ENCODE measurements at places on chromosomes 16 and 17.
A peak's percentile ranks its signal among the peaks of the same experiment; 100 is the strongest.

- peak; percentile 24 for DNase-seq
Measured at GRCh38 chr16:53949715-53950410, 245.9 kb downstream of the FTO start.

DNA sequence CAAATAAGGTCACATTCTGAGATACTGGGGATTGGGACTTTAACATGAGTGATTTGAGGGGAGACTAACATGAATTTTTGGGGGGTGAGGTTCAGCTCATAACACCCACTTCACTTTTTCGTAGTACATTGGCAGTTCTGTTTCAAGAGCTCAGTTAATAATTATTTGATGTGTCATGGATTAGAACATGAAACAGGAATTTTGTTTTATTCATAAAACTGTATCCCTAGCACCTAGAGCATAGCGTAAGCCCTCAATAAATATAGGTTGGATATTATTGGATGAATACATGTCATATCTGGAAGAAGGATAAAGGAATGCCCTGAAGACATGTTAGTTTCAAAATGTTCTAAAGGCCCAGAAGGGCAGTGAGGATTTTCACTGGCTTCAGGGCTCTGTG is 119.8 kb downstream of the PRKCA start:
- no peak for DNase-seq

DNA sequence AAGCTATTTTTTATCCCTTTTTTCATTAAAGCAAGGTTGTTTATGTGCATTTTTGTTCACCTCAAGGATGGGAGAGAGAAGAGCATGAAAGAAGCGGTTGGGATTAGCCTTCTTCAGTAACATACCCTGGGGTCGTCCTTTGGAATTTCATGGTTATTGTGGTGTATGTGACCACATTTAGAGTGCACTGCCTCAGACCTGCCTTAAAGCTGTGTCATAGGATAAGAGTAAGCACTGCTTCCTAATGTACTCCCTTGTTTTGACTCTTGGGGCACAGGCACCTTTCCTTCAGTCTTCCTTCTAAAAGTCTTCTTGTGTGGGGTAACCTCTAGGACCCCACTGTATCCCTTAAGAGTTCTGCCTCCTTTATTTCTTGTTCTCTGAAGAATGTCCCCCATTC is 28.9 kb downstream of the TNRC6A start:
- DNase-seq: no peak

DNA sequence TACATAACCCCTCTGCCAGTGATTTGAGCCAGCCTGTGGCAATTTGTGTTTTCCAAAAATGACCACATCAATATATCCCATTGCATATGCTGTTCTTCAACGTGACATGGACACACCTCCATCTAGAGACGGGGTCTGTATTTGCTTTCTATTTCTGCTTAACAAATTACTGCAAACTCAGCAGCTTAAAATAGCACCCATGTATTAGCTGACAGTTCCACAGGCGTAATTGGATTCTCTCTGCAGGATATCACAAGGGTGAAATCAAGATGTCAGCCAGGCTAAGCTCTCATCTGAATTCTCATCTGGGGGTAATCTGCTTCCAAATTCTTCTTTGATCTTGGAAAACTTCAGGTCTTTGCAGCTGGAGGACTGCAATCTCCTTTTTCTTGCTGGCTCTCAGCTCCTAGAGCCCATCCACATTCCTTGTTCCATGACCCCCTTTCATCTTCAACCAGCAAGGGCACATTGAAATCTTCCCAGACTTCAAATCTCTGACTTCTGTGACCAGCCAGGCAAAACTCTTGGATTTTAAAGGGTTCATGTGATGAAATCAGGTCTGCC is 8.2 kb downstream of the KRT9 start:
- no peak for DNase-seq

Data from GM06990 (cell line).